Stimulated activated CD4-positive, alpha-beta T cell treated with anti-CD3 and anti-CD28 coated beads, Interleukin-2, amount 100 ng/mL, for 48 hours (primary cell): ENCODE measurements at places on chromosomes 6 and 20.

GRCh38 chr20:56750430-56750829 is 121.3 kb downstream of the TFAP2C start:
- DNase-seq = no peak

DNA sequence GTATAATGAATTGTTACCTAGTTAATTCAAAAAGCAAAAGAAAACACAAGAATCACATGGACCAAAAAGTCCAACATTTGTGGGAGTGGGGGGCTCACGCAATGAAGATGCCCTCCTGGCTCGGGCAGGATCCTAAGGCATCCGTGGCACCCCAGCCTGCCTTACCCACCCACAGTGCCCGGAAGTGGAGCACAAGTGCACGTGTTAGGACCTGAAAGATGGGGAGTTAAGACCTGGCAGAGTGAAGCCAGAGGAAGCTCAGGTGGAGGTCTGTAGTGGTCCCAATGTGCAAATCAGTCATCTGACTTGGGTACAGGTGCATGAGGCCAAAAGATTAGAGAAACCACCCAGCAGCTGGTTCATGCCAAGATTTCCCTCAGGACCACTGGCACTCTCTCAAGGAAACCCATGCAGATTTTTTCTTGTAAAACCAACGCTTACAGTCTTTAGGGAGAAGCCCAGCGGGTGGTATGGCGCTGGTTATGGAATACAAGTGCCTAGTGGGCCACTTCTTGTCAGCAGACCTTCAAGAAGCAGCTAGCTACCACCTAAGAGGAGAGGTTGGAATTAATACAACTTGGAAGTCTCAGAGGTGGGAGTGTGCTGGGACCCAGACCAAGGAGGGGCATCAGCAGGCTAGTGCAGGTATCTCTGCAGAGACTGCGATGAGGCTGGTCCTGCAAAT is 42.1 kb downstream of the BFSP1 start:
- DNase-seq = no peak

DNA sequence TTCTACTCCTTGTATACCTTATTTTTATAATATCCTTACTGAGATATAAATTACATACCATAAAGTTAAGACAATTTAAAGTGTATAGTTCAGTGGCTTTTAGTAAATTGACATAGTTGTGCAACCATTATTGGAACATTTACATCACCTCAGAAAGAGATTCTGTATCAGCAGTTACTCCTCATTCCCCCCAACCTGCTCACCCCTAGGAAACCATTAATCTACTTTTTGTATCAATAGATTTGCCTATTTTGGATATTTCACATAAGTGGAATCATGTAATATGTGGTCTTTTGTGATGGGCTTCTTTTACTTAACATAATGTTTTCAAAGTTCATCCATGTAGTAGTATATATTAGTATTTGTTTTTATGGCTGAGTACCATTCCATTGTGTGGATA is 51.3 kb downstream of the CDC5L start:
- DNase-seq = no peak

DNA sequence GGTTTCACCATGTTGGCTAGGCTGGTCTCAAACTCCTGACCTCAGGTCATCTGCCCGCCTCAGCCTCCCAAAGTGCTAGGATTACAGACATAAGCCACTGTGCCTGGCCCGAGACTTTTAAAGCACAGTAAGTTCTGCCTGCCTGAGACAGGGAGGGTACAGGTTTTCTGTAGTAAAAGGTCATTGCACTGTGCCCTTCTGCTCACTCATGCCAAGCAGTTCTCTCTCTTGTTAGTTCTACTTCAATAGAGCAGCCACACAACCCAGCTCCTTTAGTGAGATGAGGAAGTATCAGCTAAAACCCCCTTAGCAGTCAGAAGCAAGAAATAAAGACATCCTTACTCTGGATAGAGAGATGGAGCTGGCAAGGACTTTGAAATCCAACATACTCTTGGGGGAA is 52.4 kb upstream of the ARMH2 start:
- no peak for DNase-seq
